ENCODE measurements at places on chromosomes 1 and 21.

GRCh38 chr1:32055416-32055815 lies 17.3 kb upstream of the TMEM39B start:
- no peak for DNase-seq

DNA sequence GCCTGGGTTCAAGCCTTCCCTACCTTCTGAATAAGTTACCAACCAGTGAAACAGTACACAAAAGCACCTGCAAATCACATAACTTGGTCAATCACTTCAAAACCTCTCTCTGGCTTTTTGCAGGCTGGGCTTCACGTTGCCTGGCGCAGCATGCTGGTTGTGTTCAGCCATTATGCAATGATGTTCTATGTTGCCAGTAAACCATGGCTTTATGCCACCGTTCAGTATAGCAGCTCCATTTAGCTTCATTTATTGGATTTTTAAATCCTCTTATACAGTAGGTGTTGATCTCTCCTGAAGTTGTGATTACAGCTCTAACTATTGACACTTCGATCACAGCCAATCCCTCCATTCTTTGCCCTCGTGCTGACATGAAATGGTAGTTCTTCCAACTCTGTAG lies 233.6 kb upstream of the PTBP2 start:
- DNase-seq = no peak

DNA sequence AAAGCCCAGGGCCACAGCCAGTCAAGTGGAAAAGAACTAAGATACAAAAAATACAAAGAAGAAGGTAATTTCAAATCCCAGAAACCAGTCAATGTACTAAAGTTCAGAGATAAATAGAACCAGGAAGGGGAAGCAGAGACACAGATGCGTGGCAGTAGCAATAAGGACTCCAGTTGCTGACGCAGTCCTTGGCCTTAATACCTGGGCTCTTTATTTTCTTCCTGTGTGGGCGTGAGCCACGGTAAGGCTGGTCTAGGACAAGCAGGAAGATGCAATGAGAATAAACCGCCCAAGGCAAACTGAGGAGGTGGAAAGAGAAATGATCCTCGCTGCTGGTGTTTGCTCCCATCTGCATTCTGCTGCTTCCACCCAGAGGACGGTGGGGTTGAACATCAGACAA lies 65.6 kb upstream of the PLXNA2 start:
- no peak for DNase-seq

DNA sequence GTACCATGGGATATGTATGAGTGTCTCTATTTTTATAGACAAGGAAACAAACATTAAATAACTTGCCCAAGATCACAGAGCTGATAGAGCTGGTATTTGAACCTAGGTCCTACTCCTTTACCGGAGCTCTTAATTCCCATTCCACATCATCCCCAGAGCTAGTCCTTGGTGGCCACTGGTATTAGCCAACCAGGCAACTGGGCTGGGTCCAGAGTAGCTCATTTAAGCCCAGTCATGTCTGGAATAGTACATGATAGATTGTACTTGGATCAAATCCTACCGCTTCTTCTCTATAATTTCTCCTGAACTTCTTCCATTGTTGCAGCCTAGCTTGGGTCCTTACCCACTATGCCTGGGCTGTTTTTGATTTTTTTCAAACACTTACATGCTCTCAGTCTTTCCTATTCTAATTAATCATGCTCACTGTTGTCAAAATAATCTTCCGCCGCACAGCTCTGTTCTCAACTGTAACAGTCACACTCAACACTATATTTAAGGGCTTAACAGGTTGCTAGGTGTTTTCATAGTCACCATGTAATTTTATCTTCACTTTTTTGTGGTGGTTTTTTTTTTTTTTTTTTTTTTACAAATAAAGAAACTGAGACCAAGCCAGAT lies 80.2 kb downstream of the COLGALT2 start:
- DNase-seq = no peak

DNA sequence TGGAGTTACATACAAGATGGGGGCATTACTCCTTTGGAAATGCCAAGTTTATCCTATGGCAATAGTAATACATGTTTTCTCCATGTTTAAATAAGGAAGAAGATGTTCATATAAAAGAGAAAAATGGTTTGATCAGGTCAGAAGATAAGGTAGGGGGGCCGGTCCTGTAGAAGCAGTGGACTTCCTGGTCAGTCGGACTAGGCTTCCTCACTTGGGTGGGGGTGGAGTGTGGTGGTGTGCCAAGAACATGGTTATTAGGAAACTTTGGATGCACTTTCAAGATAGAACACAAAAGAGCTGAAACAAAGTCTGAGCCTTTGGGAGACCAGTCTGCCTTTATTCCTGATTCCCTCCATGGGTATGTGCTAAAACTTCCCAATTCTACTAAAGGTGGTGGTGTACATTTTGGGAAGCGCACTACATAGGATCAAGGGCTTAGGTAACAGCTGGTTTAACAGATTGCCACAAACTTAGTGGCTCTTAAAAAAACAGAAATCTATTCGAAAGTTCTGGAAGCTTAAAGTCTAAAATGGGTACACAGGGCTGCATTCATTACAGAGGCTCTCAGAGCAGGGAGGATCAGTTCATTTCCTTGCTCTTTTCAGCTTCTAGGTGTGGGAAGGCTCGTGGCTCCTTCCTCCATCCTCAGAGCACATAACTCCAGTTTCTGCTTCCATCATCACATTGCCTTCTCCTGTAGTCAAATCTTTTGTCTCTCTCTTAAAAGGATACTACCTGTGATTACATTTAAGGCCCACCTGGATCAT lies 64.6 kb downstream of the KDM1A start:
- no peak for DNase-seq

- DNase-seq = no peak
These were observed 96.3 kb upstream of the TMPRSS15 start for GRCh38 chr21:18499761-18500376.

GRCh38 chr1:155186794-155187455 lies 13.3 kb downstream of the TRIM46 start:
- no peak for DNase-seq

- DNase-seq = no peak
These were observed 120.2 kb downstream of the EPHB2 start for GRCh38 chr1:22830757-22831340.

GRCh38 chr1:109630081-109630897 lies 10.7 kb downstream of the AMPD2 start:
- DNase-seq = no peak

DNA sequence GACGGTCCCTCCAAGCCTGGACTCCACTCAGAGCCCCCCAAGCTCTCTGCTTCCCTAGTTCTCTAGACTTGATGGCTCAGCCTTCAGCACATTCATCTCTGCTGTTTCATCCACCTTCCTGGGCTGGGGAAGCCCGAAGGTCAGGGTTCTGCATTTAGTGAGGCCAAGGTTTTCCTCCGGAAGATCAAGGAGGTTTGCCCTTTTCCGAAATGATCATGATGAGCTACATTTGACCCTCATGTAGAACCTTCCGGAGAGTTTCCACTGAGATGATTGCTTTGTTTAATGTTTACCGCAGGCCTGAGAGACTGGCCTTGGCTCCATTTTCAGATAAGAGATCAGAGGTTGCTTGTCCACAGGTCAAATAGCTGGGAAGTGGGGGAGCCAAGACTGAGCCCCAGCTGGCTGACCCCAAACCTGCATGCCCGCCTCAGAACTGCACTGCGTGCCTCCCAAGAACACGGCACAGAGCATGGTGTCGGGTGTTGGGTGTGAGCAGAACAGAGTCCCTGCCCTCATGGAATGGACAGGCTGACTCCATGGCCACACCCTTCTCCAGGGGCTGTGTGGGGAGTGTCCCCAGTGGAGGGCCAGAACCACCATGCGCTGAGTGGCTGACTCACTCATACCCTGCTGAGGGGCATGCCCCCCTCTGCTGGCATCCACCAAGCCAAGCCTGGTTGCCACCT lies 200.8 kb upstream of the TMEM51 start:
- no peak for DNase-seq

DNA sequence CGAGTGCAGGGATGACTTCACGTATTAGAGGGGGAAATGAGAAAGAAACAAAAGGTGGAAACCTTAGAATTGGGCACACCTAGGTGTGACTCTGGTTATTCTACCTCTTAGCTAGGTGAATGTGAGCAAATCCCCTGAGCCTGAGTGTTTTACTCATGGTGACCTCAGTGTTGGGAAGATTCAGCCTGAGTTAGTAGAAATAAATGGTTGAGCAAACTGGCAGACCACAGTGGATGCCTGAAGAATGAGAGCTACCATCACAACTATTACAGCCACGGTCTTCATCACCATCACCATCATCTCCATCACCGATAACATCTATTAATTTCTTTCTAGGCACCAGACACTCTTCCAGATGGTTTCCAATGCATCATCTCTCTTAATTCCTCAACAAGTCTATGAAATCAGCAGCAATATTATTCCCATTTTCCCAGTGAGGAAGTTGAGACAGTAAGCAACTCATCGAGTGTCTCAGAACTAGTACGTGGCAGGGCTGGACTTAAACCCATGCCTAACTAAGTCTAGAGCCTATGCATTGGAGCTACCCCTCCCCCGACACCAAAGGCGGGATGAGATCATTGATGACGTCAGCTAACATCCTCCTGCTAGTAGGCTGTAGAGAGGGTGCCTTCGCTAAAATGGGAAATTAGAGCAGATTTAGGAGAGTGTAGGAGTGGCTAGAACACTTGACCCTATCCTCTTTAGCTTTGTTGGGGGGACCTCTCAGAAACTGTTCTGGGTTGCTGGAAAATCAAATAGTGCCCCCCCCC lies 7.9 kb upstream of the KAZN start:
- DNase-seq = no peak

DNA sequence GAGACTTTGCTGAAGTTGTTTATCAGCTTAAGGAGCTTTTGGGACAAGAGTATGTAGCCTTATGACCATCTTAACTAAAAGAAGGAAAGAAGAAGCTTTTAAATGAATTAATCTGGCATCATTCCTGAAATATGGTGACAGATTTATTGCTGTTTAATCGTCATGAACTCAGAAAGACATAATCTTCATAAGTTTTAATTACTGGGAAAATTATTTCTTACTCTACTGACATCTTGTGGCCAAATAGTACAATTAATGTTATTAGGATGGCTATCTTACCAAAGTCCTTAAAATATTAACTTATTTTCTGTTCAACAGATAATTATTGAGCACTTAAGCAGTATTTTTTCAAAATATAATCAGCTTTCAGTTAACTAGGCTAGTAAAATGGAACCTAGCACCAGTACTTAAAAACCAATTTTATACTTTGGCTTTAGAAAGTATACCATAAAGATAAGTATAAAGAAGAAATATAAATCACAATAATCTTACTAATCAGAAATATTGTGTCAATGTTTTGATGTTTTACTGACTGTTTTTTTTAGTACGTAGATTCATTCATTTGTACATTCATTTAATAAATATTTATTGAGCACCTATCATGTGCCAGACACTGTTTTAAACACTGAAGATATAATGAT lies 34.7 kb upstream of the GPR25 start:
- no peak for DNase-seq

DNA sequence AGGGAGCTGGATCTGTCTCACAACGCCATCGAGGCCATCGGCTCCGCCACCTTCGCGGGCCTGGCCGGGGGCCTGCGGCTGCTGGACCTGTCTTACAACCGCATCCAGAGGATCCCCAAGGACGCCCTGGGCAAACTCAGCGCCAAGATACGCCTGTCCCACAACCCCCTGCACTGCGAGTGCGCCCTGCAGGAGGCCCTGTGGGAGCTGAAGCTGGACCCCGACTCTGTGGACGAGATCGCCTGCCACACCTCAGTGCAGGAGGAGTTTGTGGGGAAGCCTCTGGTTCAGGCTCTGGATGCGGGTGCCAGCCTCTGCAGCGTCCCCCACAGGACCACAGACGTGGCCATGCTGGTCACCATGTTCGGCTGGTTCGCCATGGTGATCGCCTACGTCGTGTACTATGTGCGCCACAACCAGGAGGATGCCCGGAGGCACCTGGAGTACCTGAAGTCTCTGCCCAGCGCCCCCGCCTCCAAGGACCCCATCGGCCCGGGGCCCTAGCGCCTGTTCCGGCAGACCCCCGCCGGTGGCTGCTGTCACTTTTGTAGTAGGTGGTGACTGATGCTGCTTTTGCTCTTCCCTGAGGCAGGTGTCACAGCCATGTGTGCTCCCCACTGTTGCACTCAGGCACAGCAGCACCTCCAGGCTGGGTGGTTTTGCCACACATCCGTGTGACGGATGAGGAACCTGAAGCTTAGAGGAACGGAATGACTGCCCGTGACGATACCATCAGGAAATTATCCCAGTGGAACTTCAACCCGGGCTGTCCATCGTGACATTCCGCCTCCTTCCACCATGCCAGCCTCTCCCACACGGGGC lies 1.8 kb downstream of the LRRC3 start:
- no peak for DNase-seq

- DNase-seq = no peak
These were observed 4.7 kb downstream of the ADIPOR1 start for GRCh38 chr1:202953392-202953791.

DNA sequence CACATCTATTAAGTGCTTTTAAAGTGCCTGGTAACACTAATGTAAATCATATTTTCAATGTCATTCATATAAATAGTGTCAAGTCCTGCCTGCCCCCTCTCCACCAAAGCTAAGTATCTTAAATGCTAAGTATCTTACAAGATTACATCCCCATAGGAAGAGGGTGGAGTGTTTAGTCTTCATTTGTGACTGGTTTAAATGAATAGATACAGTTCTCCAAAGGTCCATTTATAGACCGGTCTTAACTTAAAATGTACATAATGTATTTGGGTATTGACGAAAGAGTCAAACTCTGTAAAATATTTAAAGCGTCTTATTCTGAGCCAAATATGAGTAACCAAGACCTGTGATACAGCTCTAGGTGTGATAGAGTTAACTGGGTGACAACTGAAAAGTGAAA lies 60.2 kb downstream of the POU2F1 start:
- DNase-seq = no peak

DNA sequence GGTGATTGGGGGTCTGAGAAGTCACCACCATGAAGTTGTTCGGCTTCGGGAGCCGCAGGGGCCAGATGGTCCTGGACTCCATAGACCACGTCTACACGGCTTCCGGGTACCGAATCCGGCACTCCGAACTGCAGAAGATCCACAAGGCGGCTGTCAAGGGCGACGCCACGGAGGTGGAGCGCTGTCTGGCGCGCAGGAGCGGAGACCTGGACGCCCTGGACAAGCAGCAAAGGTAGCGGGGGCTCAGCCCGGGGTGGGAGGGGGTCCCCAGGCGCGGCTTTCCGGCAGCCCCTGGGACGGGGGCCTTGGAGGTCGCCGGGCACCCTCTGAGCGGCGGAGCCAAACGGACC lies 146.5 kb downstream of the LIPI start:
- no peak for DNase-seq

GRCh38 chr21:27314131-27314530 lies 347.2 kb upstream of the ADAMTS5 start:
- DNase-seq = no peak

- DNase-seq = no peak
These were observed 26.9 kb upstream of the ESRRG start for GRCh38 chr1:216750031-216750627.

DNA sequence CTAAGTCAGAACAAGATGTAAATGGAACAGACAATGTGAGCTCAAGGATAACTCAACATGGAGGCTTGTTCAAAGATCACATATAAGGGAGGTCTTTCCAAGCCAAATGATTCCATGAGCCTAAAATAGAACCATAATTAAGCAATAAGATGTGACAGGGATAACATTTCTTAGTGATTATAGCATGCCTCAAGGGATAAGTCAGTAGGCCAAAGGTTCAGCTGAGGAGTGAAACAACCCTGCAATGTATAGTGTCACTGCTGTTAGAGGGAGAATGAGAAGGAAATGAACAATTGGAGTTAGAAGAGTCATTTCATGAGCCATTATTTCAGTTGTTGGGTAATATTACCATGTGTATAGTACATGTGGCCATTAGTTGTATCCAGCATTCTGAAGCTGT lies 25.0 kb downstream of the GORAB start:
- DNase-seq = no peak
